ENCODE measurements at places on chromosomes 16 and 17.
A peak's percentile ranks its signal among the peaks of the same experiment; 100 is the strongest.

DNA sequence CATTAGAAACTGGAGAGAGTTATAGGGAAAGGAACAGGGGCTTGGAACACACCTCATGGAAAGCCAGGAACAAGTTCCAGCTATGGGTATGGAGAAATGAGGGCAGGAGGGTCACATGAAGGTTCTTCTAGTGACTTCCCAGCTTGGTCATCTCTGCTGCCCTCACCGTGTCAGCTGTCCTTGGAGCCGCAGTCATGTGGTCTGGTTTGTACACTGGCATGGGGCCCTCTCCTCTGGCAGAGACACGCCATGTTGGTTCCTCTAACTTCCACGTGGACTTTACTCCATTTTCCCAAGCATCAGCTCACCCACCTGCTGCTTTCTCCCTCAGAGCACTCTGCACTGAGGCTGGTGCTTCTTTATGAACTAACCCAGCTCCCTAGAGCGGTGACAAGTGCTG, 26.3 kb downstream of the MPG start:
- DNase-seq, result no peak

DNA sequence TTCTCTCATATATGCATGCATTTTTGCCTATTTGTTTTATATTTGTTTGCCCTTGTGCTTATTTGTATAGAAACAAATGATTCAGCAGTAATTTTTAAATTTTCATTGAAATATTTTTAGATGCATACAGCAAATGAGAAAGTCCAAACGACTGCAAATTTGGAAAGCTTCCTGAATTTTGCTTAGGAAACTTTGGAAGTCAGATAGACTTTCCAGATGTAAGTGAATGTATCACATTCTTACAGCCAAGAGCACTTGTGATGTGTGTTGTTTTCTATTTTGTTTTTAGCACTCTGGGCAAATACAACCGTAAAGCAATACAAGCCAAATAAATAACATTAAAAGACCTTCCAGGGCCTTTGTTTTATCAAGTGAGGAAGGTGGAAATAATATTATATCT, 680.8 kb upstream of the CDH8 start:
- no peak for DNase-seq

DNA sequence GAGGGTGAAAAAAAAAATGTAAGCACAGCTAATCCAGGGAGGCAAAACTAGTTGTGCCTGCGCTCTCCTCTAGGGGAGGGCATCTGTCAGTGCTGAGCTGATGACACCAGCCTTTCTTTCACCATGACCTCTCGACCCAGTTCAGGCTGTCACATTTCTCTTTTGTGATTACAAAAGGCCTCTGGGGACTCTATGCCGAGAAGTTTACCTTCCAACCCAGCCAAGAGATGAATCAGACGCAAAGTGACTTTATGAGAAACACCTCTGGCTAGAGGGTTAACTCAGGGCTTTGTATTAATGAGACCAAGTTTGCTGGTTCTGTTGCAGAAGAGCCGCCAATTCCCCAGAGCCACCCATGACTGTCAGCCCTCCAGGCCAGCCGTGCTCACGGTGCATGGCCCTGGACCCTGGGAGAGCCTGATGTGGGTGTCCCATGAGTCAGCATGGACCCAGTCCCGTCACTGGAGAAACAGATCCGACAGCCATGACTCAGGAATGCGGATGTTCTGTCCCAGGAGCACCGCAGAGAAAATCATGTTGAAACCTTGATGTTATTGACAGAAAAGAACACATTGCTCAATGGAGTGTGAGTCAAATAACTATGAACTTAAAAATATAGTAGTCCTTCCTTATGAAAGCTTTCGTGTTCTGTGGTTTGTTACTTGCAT, 437.2 kb downstream of the HS3ST3B1 start:
- DNase-seq, result no peak

- no peak for DNase-seq
Observed at GRCh38 chr17:17576772-17577234, 14.7 kb downstream of the PEMT start.

DNA sequence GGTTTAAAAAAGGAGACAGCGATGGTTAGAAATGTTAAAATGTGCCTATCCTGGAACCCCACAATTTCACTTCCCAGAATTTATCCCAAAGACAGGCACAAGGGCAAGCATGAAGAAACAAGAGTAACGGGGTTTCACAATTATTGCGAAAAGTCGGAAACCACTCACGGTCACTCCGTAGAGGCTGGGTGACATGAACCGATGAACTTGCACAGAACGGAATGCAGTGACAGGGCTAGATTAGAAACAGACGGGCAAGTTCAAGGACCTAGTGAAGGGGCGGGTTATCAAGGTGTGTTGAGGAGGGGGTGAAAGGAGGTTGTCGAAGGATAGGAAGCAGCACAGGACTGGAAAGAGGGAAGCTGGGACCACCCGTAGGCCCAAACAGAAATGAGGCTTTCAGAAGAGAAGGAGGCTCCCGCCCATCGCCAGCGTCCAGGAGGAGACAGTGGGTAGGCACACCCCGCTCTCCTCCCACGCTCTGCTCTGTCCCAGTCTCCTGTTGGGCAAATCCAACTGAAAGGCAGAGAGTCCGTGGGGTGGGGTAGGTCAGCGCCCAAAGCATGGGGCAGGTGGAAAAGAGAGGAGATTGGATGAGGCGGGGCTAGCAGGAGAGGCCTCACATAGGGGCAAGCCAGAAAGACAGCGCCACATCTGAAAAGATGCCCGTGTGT, 47.4 kb upstream of the JPH3 start:
- no peak for DNase-seq

GRCh38 chr17:17387498-17388362, 84.6 kb downstream of the NT5M start:
- no peak for DNase-seq

GRCh38 chr17:59366773-59367656, 35.6 kb downstream of the YPEL2 start:
- peak; percentile 33 for DNase-seq

DNA sequence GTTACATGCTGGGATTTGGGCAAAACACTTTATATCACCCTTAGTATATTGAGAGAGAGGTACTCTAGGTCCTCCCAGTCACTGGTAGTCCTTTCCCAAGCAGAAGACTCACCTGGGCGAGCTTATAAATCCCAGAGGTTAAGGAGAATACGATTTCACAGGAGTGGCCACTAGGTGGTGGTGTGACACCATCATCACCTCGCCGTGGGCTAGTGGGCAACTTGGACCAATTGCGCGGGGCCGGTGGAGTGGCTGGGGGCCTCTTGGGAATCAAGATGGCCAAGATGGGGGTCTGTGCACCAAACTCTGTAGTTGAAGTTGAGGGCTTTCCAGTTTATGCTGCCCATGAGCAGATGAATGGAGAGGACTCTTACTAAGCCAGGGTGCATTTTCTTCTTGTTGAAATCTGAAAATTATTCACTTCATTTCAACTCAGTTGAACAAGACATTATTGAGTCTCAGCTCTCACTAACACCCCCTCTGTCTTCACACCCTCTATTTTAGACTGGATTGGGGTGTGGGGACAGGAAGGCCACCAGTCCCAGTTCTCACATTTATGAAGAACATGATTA, 38.2 kb upstream of the PIRT start:
- no peak for DNase-seq

GRCh38 chr16:73951481-73951880, 345.1 kb upstream of the PSMD7 start:
- DNase-seq, result no peak

DNA sequence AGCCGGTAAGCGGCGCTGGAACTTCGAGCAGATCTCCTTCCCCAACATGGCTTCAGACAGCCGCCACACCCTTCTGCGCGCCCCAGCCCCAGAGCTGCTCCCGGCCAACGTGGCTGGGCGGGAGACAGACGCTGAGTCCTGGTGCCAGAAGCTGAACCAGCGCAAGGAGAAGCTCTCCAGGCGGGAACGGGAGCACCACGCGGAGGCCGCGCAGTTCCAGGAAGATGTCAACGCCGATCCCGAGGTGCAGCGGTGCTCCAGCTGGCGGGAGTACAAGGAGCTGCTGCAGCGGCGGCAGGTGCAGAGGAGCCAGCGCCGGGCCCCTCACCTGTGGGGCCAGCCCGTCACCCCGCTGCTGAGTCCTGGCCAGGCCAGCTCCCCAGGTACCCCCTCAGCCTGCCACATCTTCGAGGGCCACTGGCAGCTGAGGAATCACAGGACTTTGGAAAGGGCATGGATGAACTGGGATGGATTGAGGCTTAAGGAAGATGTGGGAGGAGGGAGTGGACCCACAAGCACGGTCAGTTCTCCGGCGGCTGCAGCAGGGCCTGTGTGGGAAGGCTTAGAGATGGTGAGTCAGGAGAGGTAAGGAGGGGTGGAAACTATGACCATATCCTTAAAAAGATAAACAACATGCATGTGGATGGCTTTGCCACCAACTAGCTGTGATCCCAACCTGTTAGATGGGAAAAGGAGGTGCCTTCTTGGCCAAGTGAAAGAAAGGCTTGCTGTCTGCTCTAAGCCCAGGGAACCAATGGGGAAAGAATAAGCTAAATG, 3.4 kb upstream of the LLGL2 start:
- no peak for DNase-seq

GRCh38 chr16:11547118-11547916, 39.4 kb downstream of the LITAF start:
- no peak for DNase-seq

GRCh38 chr17:77926981-77927380, 31.5 kb upstream of the TNRC6C start:
- DNase-seq, result no peak

DNA sequence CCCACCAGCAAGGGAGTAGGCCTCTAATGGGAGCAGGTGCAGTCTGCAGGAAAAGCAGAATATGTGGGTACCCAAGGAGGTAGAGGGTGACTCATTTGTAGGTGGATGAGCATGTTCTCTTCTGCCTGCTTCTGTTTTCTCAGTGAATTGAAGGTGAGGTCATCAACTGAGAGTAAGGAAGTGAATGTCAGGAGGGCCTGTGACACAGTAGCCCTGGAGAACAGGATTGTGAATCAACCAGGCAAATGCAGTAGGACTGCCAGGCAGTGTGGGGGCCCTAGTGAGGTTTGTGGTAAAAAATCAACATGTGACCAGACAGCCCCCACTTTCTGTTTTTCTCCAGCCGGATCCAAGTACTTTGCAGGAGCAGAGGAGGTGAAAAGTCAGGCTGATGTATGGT, 150.5 kb upstream of the SOX9 start:
- DNase-seq, result no peak

DNA sequence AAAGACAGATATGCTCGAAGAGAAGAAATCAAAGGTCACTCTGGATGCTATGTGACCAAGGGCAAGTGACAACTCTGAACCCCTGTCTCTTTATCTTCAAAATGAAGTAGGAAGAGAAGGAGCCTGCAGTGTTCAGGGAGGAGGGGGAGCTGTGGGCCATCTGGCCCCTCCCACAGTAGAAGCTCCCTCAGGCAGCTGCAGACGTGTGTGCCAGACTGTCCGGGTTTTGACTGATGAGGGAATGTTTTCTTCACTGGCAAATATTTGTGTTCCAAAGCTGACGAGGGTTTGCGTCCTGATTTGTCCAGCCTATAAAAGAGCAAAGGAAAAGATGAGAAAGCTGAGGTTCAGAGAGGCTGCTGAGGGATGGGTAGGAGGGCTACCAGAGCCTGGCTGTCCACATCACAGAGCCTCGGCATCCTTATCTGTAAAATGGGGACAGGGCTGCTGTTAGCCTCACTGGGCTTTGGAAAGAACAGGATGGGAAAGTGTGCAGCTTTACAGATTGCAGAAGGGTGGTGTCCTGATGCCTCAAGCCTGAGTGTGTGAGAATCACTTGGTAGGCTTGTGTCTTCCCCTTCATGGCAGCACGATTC, 1.8 kb upstream of the GINS2 start:
- peak; percentile 55 for DNase-seq

DNA sequence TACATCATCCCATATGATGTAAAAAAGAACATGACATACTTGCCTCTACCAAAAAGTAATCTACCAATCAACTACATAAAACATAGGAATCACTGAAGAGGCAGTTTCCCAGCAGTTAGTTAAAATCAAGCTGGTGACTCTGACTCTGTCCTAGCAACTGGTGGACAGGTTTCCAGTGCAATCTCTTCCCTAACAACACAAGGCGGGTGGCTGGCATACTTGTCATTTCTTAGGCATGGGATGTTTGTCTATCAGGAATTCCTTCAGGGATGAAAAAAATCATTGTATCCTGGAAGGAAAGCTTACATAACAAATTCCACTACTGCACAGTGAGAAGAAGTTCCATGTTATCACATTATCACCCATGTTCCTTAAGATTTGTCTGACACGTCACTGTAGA, 50.9 kb downstream of the HELZ start:
- DNase-seq, result no peak

Measured in NCI-H2081 (cell line).